Immature natural killer cell (primary cell): ENCODE measurements at places on chromosomes 2 and 18. TPM values are rescaled to one million over a fixed set of nuclear protein-coding genes. Genes with fewer than 3 reads are reported as not detected.

DNA sequence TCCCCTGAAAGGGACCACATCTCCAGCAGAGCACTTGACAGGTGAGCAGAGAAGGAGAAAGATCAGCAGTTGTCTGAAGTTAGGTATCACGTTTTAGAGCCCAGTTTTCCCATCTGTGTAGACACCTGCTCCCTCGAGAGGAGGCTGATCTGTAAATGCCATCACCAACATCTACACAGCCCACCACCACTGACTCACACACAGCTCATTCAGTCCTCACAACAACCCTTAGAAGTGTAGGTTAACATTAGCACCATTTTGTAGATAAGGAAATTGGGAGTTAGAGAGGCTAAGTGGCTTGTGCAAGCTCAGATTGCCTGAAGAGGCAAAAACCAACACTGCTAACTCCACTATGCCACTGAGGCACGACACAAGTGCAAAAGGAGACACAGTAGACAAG lies 37.2 kb upstream of the STAT1 start:
- no peak for DNase-seq
- peaks cover 3% of the 10 kb centered on the region for H3K36me3 ChIP-seq
- H3K4me1 ChIP-seq = peaks cover 32% of the 10 kb centered on the region
- H3K4me3 ChIP-seq = no peak overlapping the region
- H3K27me3 ChIP-seq = peaks cover 3% of the 10 kb centered on the region
- no peak overlapping the region for H3K27ac ChIP-seq

SMYD1 gene
- polyA plus RNA-seq = not detected

DNA sequence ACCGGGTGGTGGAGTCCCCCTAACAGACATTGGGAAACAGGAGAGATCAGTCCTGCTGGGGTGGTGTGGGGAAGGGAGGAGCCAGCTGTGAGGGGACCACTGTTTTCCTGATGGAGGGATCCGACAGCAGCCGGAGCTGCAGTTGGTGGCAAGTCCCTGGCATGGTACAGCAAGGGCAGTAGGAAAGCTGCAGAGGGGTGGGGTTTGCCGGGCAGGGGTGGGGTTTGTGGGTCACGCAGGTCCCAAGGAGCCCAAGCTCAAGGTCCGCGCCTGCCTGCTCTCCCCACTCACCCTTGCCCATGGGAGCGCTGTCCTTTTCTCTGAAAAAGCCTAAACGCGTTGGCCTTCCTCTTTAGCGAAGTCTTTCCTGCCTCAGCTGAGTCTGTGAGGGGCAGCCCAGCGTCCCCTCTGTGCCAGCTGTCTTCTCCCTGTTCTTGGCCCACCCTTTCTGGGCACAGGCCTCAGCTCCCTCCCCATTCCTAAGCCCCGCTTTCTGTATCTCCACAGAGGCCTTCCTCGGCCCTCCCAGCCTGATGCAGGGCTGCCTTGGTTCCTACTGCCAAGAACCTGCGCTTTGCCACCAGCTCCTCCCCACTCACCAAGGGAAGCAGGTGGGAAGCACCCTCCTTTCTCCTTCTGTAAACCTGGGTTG lies 29.3 kb upstream of the INHBB start:
- no peak for DNase-seq
- H3K36me3 ChIP-seq = no peaks in the 10 kb centered on the region
- no peak overlapping the region for H3K4me3 ChIP-seq
- H3K27ac ChIP-seq = no peak overlapping the region
- peaks cover 6% of the 10 kb centered on the region for H3K27me3 ChIP-seq

DNA sequence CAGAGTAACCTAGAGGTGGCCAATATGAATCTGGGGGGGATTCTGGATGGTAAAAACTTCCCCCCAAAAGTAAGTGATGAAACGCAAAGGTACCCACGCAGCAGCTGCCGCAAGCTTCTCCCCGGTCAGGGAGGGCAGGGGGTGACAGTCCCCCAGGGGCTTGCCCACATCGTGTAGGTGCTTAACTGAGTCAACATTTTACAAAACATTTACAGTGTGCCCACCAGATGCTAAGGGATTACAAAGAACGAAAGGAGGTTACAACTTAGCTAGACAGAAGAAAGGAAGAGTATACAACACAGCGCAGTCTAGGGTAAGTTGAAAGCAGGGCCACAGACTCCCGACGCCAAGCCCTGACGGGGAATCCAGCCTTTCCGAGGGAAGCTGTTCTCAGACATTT lies 45.6 kb downstream of the LPIN2 start:
- no peak for DNase-seq
- H3K4me3 ChIP-seq = no peak overlapping the region
- peak overlapping the region; percentile 98 for H3K27ac ChIP-seq
- H3K4me1 ChIP-seq = peaks cover 85% of the 10 kb centered on the region
- no peaks in the 10 kb centered on the region for H3K27me3 ChIP-seq

- no peaks in the 10 kb centered on the region for H3K4me1 ChIP-seq
- no peak overlapping the region for H3K4me3 ChIP-seq
- H3K27me3 ChIP-seq = peaks cover 2% of the 10 kb centered on the region
Observed at GRCh38 chr2:55999790-56000189, 76.2 kb upstream of the EFEMP1 start.

- DNase-seq = peak; percentile 17
- H3K36me3 ChIP-seq = no peaks in the 10 kb centered on the region
- no peak overlapping the region for H3K4me3 ChIP-seq
- no peaks in the 10 kb centered on the region for H3K4me1 ChIP-seq
Observed at GRCh38 chr2:118865106-118865505, 17.7 kb upstream of the EN1 start.

ACYP2 gene
- 18.8 TPM for polyA plus RNA-seq

DNA sequence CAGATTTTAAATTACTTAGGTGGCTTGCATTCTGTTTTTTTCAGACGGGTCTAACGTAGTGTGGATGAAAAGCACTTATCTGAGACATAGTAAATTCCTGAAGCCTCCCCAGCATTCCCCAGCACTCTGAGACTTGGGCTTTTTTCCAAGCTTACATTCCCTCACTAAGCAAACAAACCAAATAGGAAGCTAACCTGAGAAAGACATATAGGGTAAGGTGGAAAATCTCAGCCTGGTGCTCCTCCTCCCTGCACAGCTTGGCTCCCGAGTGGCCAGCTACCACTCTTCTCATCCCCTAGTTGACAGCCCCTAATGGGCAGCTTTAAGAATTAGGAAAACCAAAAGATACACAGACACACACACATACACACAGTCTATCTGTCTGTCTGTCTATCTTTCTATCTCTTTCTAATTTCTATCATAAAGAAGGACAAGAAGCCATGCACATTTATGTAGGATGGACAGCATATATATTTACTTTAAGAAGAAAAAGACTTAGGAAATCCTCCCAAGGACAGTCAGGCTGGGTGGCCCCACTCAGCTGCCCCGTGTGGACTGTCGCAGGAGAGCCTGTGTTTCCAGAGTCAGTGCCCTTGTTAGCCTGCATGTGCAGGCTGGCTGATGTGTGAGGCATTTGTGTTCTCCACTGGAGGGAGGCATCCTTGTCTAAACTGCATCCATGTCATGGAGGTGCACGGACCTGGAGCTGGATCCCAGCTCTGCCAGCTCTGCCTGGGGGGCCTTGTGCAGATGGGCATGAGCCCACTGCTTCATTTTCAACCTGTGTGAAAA lies 8.2 kb downstream of the CNNM3 start:
- peaks cover 10% of the 10 kb centered on the region for H3K36me3 ChIP-seq
- H3K27me3 ChIP-seq = no peaks in the 10 kb centered on the region
- peaks cover 33% of the 10 kb centered on the region for H3K4me1 ChIP-seq
- H3K4me3 ChIP-seq = no peak overlapping the region

ZDBF2 gene
- polyA plus RNA-seq = 1.3 TPM

GRCh38 chr2:40421631-40422297 lies 30.1 kb downstream of the SLC8A1 start:
- no peaks in the 10 kb centered on the region for H3K4me1 ChIP-seq
- H3K4me3 ChIP-seq = no peak overlapping the region
- peaks cover 5% of the 10 kb centered on the region for H3K27me3 ChIP-seq
- no peak for DNase-seq
- H3K27ac ChIP-seq = no peak overlapping the region

ST8SIA3 gene
- not detected for polyA plus RNA-seq

RAB6D gene
- not detected for polyA plus RNA-seq

METTL8 gene
- polyA plus RNA-seq = 11.0 TPM

DNA sequence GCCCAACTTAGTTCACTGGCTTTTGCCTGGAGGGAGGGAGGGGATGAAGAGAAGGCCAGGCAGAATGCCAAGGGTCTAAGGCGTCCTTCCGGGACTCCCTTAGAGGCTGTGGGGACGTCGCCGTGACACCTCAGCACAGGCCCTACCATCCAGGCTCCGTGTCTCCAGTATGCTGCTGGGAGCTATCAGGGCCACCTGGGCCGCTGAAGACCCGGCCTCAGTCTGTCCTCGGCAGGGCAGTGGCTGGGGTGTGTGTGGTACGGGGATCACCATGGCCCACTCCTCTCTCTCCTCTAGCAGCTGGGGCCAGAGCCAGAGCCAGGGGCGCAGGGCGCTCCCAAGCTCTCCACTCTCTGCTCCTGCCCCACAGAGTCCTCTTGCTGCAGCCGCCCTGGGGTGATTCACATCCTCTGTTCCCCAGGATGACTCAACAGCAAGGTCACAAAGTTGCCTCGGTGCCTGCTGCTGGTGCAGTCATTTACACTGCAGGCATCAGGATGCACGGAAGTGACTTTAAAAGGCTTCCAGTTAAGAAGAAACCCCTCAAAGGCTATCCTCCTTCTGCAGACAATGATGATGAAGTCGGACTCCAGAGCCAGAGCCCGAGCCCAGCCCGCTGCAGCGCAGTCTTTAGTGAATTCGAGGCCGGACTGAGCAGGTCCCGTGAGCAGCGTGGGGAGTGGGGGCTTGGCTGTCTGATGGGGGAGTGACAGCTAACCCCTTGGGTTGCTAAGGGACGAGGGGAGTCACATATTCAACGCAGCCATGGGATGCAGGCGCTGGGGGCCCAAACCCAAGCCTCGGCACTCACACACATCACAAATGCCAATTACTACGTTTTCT lies 31.9 kb downstream of the SNORC start:
- H3K27me3 ChIP-seq = no peaks in the 10 kb centered on the region
- DNase-seq = no peak
- H3K36me3 ChIP-seq = no peaks in the 10 kb centered on the region
- H3K4me3 ChIP-seq = no peak overlapping the region
- H3K27ac ChIP-seq = no peak overlapping the region

DNA sequence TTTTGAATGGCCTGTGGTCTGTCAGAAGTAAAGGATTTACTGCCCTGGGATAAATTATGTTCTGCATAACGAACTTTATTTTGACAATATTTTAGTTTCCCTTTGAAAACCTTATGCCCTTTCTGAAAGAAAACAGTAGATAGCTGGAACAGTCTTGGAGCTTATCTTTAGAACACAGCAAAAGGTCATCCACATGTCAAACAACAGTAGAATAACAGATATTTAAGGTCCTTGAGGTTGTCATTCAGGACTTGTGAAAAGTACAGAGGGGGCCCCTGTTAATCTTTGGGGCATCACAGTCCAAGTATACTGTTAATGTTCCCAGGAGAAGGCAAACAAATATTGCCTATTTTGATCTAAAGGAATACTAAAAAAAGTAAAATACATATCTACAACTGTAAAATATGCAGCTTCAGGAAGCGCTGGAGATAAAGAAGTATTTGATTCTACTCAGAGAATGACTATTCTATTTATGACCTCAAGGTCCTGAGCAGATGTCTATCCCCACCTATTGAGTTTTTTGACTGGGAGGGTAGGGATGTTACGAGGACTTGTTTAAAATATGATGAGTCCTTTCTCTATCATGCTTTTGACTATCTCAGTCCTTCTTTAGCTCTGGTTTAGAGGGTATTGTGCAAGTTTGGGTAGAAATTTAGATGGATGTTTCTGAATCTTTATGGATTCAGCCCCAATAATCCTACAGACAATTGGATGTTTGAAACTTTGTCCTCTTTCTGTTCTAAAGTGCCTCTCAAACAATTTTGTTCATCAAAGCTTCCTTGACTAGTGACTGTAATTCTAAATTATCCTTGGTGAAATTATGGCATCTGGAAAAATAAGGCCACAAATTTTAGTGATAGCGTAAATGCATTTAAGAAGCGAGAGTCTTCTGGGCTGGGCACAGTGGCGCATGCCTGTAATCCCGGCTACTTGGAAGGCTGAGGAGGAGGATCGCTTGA lies 25.1 kb upstream of the TMEM214 start:
- no peaks in the 10 kb centered on the region for H3K4me1 ChIP-seq
- no peak for DNase-seq
- peaks cover 4% of the 10 kb centered on the region for H3K36me3 ChIP-seq
- peaks cover 2% of the 10 kb centered on the region for H3K27me3 ChIP-seq
- no peak overlapping the region for H3K27ac ChIP-seq

TRIM54 gene
- 0.49 TPM for polyA plus RNA-seq

DNA sequence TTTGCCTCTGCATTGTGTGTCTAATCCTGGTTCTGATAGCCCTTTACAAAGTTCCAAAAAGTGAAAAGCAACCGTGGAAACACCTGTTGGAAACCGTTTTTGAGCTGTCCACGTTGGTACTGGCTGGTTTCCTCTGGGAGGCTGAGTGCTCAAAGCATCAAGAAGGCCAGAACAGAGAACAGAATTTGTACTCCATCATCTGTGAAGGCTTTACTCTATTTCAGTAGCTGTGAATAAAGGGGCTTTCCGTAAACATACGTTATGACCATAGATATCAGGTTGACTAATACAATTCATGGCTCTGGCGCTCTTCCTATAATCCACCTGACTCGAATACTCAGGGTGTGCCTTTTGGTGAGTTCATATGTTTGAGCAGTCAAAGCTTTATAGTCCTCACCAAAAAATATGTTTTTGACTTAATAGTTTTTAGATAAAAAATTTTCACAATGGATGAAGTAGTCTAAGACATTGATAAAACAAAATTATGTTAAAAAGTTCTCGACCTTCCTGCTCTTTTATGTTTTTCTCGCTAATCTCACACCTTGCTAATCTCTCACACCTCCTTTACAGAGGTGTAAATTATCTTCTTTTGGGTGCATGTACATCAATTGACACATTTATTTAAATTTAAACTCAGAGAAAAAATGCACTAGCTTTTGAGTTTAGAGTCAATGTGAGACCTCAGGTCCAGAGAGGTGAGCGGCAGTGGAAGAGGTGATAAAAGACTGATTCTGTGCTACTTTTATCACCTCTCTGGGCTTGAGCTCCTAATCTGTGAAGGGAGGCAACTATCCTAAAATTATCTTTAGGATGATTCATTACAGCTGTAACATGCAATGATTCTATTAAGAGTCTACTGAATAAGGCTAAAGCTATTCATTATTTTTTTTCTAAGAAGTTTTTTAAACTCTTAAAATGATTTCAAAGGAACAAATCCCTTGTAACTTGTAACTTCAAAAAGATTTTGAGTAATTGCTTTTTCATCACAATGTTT lies 65.3 kb downstream of the CXCR4 start:
- H3K27me3 ChIP-seq = peaks cover 2% of the 10 kb centered on the region
- H3K27ac ChIP-seq = no peak overlapping the region
- H3K4me3 ChIP-seq = no peak overlapping the region
- peaks cover 10% of the 10 kb centered on the region for H3K4me1 ChIP-seq

DNA sequence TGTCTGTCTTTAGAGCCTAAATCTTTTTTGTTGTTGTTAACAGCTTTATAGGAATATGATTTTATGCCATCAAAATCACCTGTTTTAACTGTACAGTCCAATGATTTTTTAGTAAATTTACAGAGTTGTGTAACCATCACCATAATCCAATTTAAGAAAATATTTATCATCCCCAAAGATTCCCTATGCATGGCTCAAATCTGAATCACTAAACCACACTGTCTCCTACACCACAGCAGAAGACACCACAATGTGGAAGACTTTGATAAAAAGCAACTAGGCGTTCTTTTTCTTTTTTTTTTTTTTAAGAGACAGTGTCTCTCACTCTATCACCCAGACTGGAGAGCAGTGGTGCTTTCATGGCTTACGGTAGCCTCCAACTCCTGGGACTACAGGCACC lies 99.6 kb downstream of the TXNL1 start:
- peaks cover 4% of the 10 kb centered on the region for H3K27me3 ChIP-seq
- no peak overlapping the region for H3K4me3 ChIP-seq
- no peaks in the 10 kb centered on the region for H3K36me3 ChIP-seq
- no peak for DNase-seq
- peaks cover 5% of the 10 kb centered on the region for H3K4me1 ChIP-seq

ARHGAP28 gene
- polyA plus RNA-seq = not detected
